ENCODE measurements at places on chromosomes 12 and 14.

DNA sequence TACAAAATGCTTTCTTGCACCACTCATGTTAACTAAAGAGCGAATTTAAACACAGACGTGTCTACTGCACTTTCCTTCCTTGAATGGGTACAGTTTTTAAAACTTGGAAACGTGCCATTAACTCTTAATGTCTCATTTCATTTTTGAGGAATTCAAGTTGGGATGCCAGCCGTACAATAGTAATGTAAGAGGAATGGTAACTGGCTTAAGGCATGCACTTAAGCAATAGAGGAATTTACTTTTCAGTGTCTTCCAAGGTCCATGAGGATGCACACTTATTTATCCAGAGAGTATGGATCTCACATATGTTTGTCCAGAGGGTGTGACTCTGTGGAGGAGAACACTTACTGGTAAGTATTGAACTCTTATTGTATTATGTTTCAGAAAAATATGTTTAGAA lies 52.9 kb downstream of the PPP4R4 start:
- DNase-seq = no peak

DNA sequence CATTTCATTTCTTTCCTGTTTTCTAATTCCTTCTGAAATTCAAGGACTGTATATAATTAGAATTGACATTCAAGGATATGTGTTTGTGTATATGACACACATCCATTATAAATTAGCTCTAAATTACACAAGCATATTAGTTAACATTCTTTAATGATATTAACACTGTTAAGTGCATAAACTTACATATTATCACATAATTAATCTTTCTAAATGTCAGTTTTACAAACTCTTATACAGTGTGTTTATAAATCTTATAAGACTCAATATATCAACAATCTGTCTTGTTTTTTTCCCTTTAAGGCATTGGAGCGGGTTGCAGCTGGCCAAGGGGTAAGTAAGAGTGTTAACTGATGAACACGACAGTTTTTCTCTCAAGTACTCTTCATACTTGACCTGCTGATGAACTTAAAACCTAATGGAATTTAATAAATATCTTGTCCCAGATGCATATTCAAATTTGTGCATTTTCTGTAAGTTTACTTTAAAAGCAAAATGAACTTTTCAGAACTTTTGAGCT lies 76.1 kb downstream of the METTL25 start:
- no peak for DNase-seq

- DNase-seq = no peak
Observed at GRCh38 chr14:59303216-59303615, 114.7 kb downstream of the DAAM1 start.

- no peak for DNase-seq
Observed at GRCh38 chr12:1880153-1880845, 38.2 kb downstream of the CACNA2D4 start.

DNA sequence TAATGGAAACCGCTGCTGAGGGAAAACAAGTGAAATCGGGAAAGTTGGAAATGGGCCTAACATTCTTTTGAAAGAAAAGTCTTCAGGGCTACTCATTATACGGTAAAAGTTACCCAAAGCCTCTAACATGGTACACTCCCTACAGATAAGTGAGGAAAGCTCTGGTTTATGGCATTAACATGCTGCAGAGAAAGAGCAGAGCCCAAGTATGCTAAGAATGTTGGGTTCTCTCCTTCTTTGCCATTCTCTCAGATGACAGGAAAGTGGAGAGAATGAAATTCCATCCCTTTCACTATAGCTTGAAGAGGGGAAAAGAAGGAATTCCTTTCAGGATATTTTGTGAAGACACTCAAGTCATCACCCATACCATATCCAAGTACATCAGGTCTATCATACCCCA lies 348.0 kb downstream of the SEC23A start:
- no peak for DNase-seq

- no peak for DNase-seq
Observed at GRCh38 chr12:84698576-84699333, 213.8 kb downstream of the SLC6A15 start.

DNA sequence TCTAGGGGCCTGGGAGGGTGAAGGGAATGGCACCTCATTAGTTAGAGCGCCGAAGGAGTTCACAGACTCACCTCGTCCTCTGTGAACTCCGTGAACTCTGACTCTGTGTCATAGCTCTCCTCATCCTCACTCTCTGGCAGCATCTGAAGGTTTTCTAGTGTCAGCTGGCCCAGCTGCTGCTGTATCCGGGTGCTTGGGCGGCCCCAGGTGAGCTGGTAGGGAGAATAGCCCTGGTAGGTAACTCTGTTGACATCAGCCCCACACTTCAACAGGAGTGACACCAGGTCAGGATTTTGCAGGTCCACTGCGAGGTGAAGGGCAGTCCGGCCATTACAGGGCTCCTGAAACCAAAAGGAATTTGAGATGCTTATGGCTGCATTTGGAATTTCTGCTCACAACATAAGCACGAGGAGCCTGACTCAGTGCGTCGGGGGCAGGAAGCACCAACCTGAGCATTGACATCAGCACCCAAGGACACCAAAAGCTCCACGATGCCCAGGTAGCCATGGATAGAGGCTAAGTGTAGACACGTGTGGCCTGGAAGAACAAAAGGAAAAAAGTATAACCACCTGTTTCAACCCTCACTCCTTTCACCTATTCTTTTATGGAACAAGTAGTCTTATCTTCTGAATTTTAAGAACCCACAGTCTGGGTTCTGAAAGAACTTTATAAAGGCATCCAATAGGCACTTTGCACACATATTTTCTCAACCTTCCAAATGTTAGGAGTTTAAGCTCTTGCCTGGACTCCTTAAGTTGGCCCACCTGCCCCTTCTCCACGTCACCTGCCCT lies 2.0 kb downstream of the NFKBIA start:
- no peak for DNase-seq

- DNase-seq = no peak
Observed at GRCh38 chr12:61502179-61502578, 758.0 kb upstream of the USP15 start.

GRCh38 chr12:68240975-68241374 lies 12.4 kb downstream of the IL22 start:
- DNase-seq = no peak

DNA sequence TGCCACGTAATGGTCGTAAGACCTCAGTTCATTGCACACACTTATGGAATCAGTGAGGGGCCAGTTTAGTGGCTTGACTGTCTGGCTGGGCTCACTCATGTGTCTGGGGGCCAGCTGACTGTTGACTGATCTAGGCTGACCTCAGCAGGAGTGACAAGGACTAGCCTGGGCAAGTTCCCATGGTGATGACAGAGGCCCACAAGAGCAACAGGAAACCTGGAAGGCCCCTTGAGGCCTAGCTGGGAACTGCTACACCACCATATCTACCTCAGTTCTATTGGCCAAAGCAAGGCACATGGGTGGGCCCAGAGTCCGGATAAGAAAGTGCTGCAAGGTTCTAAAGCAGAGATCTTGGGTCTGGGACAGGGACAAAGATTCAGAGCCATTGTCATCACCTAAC lies 21.3 kb upstream of the RFLNA start:
- peak; percentile 82 for DNase-seq

DNA sequence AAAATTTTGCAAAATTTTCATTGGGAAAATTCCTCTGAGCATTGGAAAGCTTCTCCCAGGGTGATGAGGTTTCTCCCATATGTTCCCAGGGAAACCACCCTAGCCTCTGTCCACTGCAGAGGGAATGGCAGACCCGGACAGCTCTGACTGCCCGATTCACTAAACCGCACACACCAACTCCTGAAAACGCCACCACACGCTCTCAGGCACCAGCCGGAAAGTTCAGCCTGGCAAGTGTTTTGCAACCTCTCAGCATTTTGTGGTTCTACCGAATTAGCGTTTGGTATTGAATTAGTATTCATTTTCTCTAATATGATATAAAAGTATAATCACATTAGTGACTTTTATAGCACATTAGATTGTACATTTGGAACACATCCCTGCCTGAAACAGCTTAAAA lies 213.4 kb downstream of the PHETA1 start:
- DNase-seq = no peak

DNA sequence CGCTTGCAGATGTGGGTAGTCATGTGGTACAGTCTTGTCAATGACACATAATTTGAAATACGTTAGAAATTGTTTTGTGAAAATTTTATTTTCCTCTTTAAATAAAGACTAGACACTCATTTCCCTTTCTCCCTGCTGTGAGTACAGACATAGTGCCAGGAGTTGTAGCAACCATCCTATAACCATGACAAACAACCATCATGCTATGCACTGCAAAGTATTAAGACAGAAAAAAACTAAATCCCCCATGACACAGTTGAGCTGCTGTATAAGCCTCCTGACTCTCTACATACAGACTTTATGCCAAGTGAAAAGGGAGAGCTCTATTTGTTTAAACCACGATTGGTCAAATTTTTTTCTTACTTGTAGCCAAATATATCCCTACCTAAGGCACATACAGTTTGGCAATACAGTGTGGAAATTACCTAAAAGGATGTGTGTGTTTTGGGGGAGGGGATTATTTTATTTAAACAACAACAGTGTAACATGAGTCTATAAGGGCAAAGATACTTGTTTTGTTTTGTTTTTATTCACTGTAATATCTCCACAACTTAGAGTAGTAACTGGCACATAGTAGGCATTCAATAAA lies 45.0 kb upstream of the KRR1 start:
- no peak for DNase-seq

GRCh38 chr12:105429511-105429910 lies 99.0 kb downstream of the C12orf75 start:
- DNase-seq = no peak

- peak; percentile 96 for DNase-seq
Observed at GRCh38 chr14:24430143-24430681, 458 bp downstream of the KHNYN start.

- no peak for DNase-seq
Observed at GRCh38 chr12:71694099-71694820, 8.4 kb downstream of the TMEM19 start.

DNA sequence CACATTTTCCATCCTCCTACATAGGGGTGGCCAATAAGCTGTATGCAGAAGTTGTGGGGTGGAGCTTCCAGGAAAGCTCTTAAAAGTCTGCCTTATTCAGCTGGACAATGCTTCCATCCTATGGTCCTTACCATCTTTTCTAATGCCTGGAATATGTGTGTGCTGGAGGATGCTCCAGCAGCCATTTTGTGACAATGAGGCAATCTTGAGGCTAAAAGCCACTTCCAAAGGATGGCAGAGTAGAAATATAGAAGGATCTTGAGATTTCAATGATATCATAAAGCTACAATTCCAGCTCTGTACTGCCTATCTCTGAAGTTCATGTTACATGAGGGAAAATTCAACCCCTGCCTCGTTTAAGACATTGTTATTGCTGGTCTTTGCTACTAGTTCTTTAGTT lies 95.7 kb downstream of the APAF1 start:
- DNase-seq = no peak

DNA sequence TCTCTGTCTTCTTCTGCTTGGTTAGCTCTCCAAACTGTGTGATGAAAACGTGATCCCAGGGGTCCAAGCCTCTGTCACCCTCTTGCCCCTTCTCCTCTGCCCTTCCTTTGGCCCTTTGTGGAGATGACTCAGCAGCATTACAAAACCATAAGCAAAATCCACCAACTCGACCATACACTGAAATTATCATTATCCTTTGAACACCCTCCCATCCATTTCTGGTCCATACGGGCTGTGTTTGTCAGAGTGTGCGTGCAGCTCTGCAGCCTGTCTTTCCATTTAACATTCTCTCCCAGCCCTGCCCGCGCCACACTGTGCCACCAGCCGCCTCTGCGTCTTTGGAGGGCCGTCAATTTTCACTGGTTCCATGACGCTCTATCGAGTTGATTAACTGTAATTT lies 69.2 kb downstream of the SLC25A47 start:
- DNase-seq = peak; percentile 22

DNA sequence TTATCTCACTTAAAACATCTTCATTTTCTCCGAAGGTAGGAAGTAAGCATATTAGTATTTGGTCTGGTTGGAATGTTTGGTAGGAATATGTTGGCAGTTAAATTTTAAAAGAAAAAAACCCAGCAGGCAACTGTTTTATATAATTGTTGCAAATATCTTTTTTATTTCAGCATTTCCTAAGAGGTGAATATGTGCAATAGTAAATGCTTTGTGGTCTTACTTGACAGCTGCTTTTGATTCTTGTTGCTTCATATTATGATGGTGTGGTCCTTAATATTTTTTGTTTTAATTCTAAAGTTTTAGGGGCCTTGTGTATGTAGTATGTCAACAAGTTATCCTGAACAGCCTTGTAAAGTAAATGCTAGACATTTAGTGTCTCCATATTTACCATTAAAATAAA lies 6.3 kb downstream of the TRAFD1 start:
- DNase-seq = no peak

- peak; percentile 53 for DNase-seq
Observed at GRCh38 chr12:132593071-132593470, 17.3 kb downstream of the LRCOL1 start.

GRCh38 chr14:54052696-54053385 lies 96.2 kb upstream of the BMP4 start:
- no peak for DNase-seq

DNA sequence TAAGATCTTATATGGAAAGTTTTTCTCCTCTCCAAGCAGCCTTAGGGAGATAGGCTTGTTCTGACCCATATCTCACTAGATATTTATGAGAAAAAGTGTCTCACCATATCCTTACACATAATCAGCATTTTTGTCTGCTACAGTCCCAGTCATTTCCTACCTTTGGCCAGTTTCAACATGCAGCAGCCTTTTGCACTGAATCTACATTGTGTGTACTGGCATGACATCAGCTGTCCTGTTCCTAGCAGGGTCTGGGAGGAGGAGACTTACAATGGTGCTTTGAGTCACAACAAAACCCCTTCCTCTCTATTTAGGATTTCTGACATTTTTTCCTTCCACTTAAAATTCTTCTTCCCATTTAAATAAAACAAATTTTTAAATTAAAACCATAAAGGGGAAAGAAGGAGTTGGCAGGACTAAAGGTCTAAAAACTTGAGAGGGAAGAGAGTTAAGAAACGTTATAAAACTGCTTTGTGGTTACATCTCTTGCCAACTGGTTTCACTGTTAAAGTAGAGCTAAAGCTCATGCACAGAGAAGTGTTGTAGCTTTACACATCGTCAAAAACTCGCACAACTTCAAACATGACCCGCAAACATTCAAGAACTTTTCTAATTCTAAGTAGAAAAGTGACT lies 53.3 kb upstream of the CERS5 start:
- DNase-seq = no peak

DNA sequence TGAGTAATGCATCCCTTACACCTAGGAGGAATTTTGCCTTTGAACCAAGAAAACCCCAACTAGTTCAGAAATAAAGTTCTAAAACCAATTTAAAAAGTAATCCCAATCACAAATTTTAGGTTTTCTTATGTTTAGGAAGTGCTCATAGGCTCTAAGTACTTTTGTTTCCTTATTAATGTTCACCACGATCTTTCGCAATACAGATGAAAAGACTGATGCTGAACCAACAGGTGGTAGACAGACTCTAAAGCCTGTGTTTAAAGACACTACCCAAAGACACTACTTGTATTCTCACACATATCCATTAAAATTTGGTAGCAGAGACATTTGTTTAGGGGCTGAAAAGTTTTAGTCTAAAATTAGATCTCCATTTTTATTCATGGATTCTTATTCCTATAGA lies 10.6 kb upstream of the PHLDA1 start:
- DNase-seq = no peak

GRCh38 chr14:103889313-103890051 lies 38.8 kb upstream of the TDRD9 start:
- DNase-seq = peak; percentile 65

GRCh38 chr12:132593938-132594358 lies 16.4 kb downstream of the LRCOL1 start:
- DNase-seq = peak; percentile 95

All from H7 (cell line).